ENCODE measurements at places on chromosomes 2 and 18. TPM values are rescaled to one million over a fixed set of nuclear protein-coding genes. Genes with fewer than 3 reads are reported as not detected.

Gene FAP
- 11.5 TPM for total RNA-seq

Gene CHST9
- total RNA-seq: 7.9 TPM

DNA sequence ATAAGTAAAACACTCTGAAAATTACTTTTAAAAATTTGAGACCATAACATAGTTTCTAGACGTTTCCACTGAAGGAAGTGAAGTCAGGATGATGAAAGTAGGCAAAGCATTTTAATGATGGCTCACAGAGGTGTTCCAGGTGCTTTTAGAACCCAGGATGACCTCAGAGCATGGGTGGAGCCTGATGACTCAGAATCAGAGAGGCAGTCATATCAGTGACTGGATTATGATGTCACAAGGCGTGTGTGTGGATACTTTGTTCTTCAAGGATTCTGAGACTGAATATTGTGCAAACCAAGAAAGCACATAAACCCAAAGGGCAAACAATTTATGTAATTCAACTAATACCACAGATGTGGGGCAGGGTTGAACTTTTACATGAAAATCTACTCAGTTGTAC lies 208.0 kb upstream of the FBXO11 start:
- no peak for DNase-seq

DNA sequence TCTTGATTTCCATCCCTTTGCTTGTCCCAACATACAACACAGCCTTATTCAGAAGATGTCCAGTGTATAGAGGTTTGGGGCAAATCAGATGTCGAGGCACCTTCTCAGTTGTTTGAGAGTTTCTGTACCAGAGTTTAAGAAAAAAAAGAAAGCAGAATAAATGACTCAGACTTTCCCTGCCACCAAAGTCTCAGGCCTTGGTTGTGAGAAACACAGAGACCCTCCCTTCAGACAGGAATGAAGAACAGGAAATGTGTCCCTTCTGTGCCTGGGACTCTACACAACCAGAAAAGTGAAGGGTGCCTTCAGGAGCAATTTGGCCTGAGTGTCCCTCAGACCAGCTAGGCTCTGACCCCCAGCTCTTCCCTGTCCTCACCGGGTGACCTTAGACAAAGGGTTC lies 37.3 kb upstream of the REL start:
- DNase-seq: no peak

DNA sequence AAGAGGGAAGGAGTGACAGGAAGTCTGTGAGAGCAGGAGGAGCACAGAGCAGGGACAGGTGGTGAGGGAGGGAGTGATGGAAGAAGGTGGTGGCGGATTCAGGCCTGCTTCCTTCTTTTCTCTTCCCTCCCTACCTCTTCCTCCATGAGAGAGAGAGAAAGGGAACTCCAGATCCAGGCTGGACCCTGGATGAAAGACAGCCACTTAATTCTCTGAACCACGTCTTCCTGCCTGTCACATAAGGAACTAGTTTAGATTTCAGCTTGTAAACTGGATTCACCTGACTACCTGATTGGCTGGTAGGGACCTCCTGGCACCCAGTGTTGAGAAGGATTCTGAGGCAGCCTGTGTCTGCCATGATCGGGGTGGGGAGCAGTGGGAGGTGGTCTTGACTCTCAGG lies 48.9 kb downstream of the PAX8 start:
- DNase-seq: no peak

Gene SP100
- 53.7 TPM for total RNA-seq

GRCh38 chr2:238985041-238985729 lies 137.3 kb downstream of the TWIST2 start:
- DNase-seq: no peak

Gene PLB1
- total RNA-seq: 1.6 TPM

DNA sequence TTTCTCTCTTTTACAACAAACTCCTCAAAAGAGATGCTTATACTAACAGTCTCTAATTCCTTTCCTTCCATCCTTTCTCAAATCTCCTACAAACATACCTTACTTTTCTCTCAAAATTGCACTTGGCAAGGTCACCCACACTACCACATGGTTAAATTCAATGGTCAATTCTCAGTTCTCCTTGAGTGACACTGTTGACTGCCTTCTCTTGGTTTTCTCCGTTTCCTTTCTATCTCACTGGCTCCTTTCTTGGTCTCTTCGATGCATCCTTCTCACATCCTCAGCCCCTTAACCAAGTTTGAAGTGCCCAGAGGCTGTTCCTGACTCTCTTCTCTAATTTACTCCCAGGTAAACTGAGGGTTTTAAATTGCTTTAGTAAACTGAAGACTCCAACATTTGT lies 12.5 kb downstream of the C1D start:
- DNase-seq: no peak

GRCh38 chr2:85221067-85221691 lies 88.0 kb downstream of the TCF7L1 start:
- DNase-seq: no peak

Gene DIPK1C
- total RNA-seq: 8.1 TPM

- no peak for DNase-seq
Observed at GRCh38 chr2:41644936-41645335, 402.9 kb upstream of the PKDCC start.

Gene CCDC178
- not detected for total RNA-seq

GRCh38 chr2:99793022-99793421 lies 303.2 kb upstream of the REV1 start:
- no peak for DNase-seq

DNA sequence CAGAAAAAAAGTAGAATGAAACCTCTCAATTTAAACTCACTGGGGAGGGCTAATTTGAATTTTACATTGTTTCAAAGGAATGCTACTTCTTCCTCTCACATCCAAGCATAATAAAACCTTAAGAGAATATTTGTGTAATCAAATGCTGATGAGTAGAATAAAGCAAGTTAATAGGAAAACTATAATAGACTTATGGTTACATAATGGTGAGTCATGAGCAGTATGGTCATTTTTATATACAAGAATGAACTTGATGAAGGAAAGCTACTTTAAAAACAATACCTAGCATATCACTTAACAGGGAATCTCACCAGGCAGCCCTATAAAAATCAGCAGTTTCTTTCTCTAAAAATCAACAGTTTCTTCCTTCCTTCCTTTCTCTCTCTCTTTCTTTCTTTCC lies 80.3 kb downstream of the VSNL1 start:
- no peak for DNase-seq

- peak; percentile 54 for DNase-seq
Observed at GRCh38 chr2:68811364-68811763, 59.8 kb downstream of the BMP10 start.

DNA sequence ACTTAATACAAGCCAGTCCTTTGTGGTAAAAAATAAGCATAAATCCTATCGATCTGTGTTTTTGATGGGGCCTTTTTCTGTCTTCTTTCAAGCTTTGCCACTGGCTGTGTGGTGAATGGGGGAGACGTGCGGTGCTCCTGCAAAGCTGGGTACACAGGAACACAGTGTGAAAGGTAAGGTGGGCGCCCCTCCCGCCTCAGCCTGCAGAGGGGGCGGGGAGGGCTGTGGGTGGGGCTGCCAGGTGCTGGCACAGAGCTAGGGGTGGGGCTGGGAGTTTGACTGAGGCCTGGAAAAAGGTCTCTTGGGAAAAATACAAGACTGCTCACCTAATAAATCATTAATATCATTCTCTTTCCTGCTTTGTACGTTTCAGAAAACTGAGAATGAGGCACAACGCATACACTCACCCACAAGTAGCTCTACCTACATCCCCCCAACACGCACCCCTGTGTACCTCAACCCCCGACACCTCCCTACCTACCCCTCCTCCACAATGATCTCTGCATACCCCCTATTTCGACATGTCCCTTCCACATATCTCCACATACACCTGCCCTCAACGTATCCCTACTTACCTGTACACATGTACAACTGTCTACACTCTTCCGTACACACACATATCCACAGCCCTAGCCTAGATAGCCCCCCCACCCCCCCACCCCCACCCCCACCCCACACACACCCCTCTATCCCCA lies 129.7 kb upstream of the TTC39C start:
- no peak for DNase-seq

- no peak for DNase-seq
Observed at GRCh38 chr2:3000968-3001367, 376.6 kb downstream of the EIPR1 start.

- no peak for DNase-seq
Observed at GRCh38 chr2:182299632-182300031, 127.2 kb downstream of the PDE1A start.

Gene NR4A2
- total RNA-seq: 2.6 TPM

Gene STPG4
- total RNA-seq: not detected

Gene CELF4
- total RNA-seq: 0.18 TPM

DNA sequence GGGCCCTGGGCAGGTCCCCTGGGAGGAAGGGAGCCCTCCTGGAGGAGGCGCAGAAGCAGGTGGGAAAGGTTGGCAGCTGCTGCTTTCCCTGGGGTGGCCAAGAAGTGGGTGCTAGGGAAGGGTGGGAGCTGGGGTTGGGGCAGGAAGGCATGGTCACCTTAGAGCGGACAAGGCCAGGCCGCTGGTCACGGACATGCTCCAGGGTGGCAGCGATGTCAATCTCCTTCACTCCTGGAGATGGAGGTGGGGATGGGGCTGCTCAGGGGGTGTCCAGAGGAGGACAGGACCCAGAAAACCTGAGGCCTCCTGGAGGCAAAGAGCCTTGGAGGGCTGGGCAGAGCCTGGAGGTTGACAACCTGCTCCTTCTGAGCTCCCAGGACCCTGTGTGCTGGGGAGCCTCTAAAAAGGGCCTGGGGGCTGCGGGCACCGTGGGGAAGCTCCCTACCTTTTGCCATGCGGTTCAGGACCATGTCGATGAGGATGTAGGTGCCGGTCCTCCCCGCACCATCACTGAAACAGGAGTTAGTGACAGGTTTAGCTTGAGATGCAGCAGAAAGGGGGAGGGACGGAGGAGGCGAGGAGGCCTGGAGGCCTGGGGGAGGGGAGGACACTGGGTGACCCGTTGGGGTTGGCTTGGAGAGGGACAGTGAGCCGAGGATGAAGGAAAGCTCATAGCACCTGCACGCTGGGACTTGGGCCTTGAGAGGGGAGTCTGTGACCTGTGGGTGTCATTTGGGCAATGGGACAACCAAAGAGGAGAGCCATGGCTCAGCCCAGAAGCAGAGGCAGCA lies 11.4 kb downstream of the DNAJB2 start:
- no peak for DNase-seq

DNA sequence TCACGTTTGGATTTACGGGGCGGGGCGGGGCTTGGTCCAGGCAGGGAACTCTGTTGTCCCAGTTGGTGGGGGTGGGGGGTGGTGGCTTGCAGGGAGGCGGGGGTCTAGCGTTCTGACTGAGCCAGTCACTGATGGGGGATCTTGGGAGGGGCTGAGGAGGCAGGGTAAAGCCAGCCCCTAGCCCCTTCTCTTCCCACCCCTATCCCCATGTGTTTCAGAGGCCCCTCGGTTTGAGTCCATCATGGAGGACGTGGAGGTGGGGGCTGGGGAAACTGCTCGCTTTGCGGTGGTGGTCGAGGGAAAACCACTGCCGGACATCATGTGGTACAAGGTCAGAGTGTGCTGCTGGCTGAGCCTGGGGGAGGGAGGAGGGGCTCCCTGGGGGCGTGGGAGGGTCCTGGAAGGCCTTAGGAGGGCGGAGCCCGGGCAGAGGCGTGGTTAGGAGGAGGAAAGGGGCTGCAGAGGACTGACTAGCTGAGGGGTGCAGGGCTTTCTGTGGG lies 22.0 kb upstream of the GMPPA start:
- DNase-seq: no peak

Gene FOXD4L1
- not detected for total RNA-seq

Gene TGFA
- total RNA-seq: 0.59 TPM

DNA sequence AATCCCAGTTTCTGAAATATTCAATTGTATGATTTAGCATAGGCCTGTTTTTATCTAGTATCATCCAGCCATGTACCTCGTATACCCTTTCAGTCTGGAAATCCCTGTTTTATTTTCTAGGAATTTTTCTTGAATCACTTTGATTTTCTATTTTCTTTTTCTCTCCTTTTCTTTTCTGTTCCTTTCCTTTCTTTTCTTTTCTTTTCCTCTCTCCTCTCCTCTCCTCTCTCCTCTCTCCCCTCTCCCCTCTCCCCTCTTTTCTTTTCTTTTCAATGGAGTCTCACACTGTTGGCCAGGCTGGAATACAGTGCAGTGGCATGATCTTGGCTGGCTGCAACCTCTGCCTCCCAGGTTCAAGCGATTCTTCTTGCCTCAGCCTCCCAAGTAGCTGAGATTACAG lies 63.5 kb downstream of the SMCHD1 start:
- DNase-seq: no peak

Gene GREB1
- total RNA-seq: 7.5 TPM

Gene DAW1
- not detected for total RNA-seq

GRCh38 chr2:15636972-15637785 lies 45.5 kb downstream of the DDX1 start:
- DNase-seq: peak; percentile 55

DNA sequence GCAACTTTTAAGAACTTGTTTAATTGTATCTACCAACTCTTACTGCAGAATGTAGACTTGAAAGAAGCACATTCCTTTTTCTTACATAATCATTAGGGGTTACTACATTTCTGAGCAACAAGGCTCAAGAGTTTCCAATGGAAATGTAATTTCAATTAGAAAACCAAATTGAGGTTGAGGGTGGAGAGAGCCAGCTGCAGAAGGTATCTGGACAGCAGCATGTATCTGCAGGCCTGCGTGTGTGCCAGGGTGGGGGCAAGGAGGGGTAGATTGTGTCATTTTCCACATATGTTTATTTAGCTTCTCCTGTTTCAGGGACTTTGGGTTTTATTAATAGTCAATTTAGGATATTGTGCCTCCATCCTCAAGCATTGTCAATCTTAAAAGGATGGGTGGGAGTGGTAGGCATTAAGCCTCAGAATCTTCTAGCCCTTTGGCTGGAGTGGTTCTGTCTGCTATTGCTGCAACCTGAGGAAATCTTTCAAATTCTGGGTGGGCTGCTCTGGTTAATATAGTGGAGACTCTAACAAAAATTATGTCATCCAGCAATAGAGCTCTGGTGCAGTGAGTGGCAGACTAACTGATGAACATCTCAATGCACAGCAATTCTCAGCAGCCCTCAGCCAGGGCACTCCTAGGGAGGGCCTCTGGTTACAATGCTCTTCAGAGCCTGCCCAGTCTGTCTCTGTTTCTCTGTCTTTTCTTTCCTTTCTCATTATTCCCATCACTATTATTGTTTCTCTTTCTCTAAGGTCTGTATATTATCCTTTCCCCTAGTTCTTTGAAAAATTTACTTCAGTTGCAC lies 151.4 kb downstream of the RPIA start:
- DNase-seq: no peak

GRCh38 chr2:47072018-47072691 lies 83.0 kb downstream of the STPG4 start:
- peak; percentile 87 for DNase-seq

GRCh38 chr2:149387411-149387810 lies 57.0 kb downstream of the LYPD6 start:
- DNase-seq: no peak

- no peak for DNase-seq
Observed at GRCh38 chr2:208150956-208151355, 5.0 kb upstream of the CRYGB start.

DNA sequence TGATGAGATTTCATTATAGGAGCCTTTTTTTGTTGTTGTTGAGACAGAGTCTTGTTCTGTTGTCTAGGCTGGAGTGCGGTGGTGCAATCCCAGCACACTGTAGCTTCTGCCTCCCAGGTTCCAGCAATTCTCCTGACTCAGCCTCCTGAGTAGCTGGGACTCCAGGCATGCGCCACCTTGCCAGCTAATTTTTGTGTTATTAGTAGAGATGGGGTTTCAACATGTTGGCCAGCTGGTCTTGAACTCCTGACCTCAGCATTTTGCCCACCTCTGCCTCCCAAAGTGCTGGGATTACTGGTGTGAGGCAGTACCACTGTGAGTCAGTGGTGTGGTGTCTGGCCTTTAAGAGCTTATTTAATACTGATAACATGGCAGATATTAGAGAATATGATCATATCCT lies 60.1 kb downstream of the MOB4 start:
- DNase-seq: no peak
